ENCODE measurements at places on chromosomes 16 and 17. TPM values are rescaled to one million over a fixed set of nuclear protein-coding genes. Genes with fewer than 3 reads are reported as not detected.
A peak's percentile ranks its signal among the peaks of the same experiment; 100 is the strongest.

Gene NGFR
- total RNA-seq = 2.7 TPM

Gene ALDH3A1
- 1.0 TPM for total RNA-seq

Gene SEC14L1
- total RNA-seq = 98.3 TPM

Gene ASGR1
- 11.1 TPM for total RNA-seq

Gene SP6
- total RNA-seq = 0.74 TPM

Gene TXNDC11
- total RNA-seq = 24.9 TPM

Gene COA3
- total RNA-seq = 85.4 TPM

Gene TMEM88
- total RNA-seq = 11.3 TPM

DNA sequence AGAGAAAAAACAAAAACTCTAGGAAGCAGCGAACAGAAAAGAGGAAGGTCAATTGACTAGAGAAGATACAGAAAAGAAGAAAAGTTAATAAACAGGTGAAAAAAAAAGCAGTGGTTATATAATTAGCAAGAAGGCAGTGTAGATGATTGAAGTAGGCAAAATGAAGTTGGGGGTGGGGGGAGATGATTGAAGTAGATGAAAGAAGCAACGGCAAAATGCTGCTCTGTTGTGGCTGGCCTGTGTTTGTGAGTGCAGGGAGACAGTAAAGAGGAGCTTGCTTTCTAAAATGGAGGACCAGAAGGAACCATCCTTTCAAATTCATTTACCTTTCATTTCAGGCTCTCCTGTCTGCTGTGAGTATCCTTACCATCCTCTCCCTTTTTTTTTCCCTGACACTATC, 3.6 kb downstream of the EVI2B start:
- DNase-seq = no peak

GRCh38 chr17:2929881-2930533, 133.4 kb downstream of the OR1D5 start:
- peak; percentile 58 for DNase-seq

DNA sequence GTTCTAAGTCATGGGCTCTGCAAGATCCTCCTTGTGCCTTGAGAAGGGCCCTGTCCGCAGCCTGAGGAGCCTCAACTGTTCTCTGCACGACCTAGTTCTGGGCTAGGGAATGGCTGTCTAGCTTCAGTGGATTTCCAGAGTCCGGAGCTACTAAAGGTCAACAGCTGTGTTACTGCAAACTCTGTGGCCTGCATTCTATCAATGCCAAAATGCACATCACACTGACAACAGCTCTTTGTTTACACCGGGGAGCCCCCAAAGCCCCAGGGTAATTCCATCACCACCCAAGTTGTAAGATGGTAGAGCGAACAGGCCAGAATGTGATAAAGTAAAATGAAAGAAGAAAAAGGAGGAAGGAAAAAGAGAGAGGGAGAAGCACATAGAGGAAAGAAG, 610.2 kb downstream of the MAF start:
- no peak for DNase-seq

GRCh38 chr17:78859051-78859450, 18.4 kb upstream of the USP36 start:
- DNase-seq = no peak

DNA sequence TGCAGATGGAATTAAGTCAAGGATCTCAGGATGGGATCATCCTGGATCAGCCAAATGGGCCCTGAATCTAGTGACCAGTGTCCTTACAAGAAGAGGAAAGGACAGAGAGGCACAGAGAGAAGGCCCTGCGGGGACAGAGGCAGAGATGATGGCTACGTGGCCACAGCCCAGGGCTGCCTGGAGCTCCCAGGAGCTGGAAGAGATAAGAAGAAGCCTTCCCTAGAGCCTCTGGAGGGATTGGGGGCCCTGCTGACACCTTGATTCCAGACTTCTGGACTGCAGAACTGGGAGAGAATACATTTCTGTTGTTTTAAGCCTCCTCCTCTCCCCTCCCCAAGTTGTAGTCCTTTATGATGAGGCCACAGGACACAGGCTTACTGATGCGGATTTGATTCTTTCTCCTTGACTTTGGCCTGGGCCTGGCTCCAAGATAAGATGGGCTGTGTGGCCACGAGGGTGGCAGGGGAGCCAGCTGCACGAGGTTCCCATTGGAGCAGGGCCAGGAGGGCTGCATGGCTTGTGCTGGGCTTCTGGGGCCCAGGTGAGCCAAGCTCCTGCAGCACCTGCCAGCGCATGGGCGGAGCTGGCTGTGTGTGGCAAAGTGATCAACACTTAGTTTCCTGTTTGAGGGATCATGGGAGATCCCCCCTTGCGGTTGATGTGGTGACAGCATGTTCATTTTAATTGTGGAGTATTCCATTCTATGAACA, 146.1 kb downstream of the IRF8 start:
- DNase-seq = no peak

DNA sequence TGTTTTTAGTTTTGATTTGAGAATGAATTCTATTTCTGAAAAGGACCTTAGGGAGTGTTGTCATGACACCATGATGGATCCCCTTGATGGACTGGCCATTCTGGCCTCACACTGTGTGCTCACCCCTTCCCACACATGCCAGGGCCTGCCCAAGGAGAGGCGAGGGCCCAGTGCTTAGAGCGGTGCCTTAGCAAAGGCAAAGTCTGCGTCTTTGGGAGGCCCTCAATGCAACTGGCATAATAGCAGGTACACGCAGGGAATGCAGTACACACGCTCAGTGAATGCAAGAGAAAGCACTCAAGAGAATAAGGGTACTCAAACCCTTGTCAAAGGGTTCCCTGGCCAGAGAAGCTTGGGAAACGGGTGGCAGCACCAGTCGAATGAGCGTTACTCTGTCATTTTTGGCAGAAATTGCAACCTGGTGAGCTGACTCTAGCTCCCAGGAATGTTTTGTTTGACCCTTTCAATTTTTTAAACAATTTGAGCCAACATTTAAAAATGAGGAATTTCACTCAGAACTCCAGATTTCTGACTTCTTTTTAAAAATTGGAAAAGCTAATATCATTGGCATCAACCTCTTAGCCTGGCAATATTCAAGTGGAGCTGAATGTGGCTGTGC, 32.1 kb downstream of the NKD1 start:
- no peak for DNase-seq

DNA sequence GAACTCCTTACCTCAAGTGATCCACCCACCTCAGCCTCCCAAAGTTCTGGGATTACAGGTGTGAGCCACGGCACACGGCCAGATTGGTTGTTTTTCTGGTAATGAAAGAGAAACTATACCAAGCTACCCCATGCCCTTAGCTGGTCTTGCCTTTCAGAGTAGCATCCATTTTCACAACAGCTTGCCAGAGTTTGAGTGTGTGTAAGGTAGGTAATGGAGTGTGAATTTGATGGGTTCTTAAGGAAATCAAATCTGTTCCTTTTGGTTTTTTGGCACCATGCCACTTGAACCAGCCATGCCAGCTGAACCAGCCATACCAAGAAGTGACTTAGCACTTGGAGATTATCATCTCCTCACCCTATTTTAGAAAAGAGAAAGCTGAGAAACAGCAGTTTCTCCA, 5.1 kb downstream of the CALCOCO2 start:
- no peak for DNase-seq

DNA sequence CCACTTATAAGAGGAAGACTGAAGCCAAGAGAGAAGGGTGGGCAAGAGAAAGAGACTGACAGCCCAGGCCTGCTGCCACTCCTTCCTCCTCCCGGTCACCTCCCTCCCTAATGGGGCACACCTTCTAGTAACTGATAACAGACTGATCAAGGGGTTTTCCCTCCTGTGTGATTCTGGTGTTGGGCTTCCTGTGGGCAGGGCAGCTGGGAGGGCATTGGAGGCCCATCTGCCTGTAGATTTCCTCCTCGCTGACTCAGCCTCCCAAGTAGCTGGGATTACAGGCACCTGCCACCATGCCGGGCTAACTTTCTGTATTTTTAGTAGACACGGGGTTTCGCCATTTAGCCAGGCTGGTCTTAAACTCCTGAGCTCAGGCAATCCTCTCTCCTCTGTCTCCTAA, 16.2 kb downstream of the CA4 start:
- no peak for DNase-seq

GRCh38 chr16:28041615-28042014, 21.9 kb downstream of the GSG1L start:
- no peak for DNase-seq

DNA sequence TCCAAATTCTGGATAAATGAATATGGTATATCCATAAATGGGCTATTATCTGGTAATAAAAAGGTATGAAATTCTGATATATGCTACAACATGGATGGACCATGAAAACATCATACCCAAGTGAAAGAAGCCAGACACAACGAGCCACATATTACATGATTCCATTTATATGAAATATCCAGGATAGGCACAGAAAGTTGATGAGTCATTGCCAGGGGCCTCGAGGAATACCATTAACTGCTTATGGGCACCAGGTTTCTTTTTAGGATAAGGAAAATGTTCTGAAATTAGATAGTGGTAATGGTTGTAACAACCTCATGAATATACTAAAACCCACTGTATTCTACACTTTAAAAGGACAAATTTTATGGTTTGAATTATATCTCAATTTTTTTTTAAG, 123.2 kb downstream of the PITPNC1 start:
- no peak for DNase-seq

DNA sequence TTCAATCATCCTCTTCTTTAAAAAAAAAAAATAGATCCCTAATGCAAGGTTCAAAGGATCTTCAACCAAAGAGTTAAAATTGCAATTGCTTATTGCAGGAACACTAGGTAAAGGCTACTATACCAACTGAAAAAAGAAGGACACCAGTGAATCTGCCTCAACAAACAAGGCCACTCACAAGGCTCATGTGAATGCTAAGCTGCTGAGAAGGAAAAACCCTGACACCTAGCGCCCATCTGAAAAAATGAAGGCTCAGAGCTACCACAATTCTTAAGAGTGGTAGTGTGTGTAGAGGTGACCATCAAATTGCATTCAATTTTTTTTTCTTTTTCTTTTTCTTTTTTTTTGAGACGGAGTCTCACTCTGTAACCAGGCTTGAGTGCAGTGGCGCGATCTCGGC, 201.6 kb upstream of the C17orf78 start:
- no peak for DNase-seq

GRCh38 chr17:42345396-42346073, 42.7 kb downstream of the STAT3 start:
- DNase-seq = no peak

DNA sequence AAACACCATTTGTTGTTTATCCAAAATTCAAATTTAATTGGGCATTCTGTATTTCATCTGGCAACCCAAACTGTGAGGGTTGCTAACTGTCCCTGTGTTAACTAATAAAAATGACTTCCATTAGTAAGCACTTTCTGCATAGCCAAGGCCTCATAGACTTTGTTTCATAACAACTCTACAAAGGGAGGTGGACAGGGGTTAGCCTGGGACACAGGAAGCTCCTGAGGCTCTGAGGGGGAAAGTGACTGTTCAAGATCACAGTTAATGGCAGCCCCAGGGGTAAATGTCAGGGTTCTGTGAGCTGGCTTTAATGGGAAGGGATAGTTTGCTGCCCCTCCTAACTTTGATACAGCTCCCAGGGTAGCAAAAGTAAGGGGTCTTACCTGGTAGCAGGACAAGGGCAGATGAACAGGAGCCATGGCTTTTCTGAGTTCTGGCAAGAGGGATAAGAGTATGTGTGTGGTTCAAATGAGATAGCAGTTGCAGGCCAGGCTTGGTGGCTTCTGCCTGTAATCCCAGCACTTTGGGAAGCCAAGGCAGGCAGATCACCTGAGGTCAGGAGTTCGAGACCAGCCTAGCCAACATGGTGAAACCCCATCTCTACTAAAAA, 2.2 kb downstream of the HEATR9 start:
- DNase-seq = no peak

- DNase-seq = no peak
Observed at GRCh38 chr17:60493847-60494321, 32.2 kb downstream of the APPBP2 start.

DNA sequence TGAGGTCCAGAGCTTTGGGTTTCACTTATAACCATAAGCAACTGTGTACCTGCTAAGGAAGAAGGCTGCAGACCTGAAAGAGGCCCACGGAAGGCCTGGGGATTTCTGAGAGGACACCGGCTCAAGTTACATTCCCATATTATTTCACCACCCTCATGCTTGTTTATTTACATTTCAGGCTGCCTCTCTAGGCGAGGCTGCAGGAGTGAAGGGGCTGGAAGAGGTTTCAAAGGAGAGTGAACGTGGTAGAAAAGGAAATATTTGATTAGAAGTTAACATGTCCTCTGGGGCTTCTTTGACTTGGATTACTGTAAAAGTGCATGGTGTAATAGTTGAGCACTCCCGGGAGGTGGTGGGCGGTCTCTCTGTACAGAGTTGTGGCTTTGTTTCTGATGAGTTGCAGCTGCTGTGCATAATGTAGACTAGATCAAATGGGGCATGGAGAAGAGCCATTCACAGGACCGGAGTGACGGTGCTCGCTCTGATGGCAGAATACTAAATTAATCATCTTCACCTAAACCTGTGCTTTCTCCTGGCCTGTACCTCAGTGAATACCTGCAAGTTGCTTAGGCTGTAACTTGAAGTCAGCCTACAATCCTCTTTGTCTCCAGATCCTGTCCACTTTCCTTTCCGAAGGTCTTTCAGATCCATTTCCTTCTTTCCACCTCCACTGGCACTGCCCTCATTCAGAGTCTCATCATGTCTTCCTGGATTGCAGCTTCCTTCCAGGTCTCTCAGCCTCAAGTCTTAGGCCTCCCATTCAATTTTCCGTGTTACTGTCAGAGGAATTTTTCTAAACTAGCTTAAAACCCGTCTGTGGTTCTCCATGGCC, 1.9 kb upstream of the CPD start:
- DNase-seq = no peak

DNA sequence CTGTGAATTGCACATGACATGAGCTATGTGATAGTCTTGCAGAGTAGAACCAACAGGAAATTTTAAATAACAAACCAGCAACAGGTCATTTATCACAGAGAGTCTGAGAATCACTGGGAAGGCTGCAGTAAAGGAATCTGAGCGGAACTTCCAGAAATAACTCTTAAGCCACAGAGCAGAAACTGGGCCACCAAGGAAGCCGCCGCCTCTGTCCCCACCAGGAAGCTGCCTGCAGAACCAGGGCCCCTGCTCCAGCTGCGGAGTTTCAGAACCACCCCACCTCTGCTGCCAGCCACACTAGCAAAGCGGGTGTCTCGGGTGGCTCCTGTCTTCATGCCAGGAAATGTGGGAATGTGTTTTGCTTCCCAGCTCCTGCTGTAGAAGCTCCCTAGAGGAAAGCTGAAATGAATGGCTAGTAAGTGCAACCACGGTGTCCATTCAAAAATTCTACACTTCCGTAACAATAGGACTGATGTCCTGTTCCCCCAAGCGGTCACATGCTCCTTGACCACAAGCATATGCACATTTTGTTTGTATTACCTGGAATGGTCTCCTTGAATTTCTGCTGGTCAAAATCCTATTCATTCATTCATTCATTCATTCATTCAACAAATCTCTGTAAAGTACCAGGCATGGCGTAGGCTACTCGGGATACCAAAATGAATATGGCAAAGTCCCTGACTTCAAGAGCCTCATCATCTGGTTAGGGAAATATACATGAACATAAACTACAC, 7.7 kb upstream of the ITPRIPL2 start:
- no peak for DNase-seq

GRCh38 chr17:48184721-48185120, 77.2 kb downstream of the SNX11 start:
- no peak for DNase-seq

Measured in progenitor cell of endocrine pancreas (in vitro differentiated cells).